ENCODE measurements at places on chromosomes 3 and 15.

DNA sequence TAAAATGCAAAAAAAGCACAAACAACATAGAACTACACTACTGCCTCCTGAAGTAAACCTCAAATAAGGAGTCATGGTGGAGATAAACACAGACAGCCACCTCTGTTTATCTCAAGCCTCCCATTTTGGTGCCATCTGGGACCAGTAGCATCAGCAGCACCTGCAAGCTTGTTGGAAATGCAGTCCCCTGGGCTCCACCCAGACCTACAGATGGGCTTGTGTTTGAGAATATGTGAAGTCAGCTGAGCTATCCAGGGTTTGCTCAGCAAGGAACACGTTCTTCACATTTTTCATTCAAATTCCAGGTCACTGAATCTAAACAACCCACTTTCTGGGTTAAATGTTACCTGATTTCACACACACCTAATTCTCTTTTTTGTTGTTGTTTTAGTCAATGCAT is 45.5 kb downstream of the RASGRF1 start:
- no peak for DNase-seq

GRCh38 chr3:119973018-119973646 is 121.1 kb downstream of the GSK3B start:
- no peak for DNase-seq

GRCh38 chr15:71649894-71650293 is 160.5 kb upstream of the NR2E3 start:
- no peak for DNase-seq

DNA sequence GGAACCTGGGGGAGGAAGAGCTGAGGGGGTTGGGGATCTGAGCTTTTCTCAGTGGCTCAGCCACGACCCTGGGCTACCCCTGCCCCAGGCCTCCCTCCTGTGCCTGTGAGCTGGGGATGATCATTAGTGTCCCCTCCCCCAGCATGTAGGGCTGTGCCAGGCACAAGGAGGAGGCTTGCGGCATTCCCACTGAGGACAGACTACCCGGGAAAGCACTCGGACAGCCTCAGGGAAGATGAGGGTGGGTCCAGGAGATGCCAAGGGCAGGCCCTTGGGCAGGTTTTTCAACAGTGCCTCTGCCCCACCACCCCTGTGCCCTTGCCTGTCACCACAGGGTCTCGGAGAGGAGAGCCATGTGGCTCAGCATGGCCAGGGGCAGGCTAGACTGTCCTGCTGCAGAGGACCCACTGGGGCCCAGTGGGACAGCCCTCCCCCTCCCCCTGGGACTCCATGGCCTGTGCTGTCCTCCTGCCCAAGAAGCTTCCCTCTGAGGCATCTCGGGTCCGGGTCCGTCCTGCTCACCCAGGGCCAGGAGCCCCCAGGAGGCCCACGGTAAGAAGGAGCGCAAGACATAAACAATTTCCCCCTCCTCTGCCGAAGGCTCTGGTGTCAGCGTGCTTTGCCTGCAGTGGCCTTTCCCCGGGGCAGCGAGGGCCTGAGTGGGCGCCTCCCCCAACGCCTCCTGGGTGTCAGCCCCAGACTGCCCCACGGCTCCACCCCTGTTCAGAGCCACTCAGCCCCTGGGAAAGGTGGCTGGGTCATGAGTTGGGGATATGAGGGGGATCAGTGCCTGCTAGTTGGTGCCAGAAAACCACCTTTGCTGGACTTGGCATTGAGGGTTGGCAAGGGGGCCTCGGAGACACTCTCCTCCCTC is 192.5 kb downstream of the GOLGA6L6 start:
- no peak for DNase-seq

GRCh38 chr15:82832601-82833361 is 23.4 kb downstream of the WHAMM start:
- DNase-seq: no peak

- no peak for DNase-seq
Measured at GRCh38 chr3:44722103-44722401, 7.4 kb upstream of the ZNF501 start.

DNA sequence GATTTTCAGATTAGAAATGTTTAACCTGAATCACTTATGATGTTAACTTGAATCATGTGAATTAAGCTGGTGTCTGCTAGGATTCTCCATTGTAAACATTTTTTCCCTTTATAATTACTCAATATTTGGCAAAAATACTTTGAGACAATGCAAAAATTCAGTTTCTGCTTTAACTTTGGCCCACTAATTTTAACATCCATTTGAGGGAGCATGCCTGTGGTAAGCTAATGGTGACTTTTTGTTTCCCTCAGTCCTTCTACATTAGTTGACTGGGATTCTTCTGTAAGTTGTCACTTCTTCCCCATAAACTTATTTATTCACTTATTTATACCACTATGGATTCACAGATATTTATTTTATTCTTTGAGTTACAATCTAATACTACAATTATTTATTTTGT is 59.3 kb downstream of the PIK3R4 start:
- DNase-seq: no peak

DNA sequence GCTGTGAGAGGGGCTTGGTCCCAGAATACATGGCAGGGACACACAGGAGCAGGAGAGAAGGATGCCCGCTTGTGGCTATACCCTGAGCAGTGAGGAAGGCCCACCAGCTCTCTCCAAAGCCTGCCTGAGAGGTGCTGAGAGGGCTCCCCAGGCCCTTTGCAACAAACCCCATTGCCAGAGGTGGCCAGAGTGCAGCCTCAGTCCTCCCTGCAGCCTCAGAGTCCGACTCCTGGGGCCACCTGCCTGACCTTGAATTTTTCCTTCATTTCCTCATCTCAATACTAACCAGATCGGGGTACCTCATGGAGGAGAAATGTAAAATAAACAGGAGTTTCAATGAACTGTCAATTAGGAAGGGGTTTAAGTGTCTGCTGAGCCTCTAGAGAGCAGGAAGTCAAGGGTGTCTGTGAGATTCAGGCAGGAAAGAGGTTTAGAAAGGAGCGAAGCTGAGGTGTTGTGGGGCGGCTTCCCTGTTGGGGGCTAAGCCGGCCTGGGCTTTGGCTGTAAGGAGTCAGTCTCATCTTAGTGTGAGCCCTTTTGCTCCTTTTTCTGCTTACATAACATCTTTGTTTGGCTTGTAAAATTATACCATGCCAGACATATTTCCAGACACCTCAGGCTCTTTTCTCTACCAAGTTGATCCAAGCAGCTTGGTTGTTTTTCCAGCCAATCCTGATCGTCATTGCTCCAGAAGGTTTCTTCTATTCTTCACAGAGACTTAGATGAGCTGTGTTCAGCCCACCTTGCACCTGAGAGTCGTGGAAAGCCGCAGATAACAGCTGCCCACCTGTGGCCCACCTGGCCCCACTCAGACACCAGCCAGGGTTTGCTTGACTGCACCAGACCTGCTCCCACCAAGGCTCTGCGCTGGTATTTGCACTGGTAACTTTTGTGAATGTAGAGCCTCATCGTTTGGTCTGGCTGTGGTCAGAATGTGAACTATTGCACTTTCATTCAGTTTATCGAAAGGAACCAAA is 36.7 kb downstream of the CMTM7 start:
- no peak for DNase-seq

DNA sequence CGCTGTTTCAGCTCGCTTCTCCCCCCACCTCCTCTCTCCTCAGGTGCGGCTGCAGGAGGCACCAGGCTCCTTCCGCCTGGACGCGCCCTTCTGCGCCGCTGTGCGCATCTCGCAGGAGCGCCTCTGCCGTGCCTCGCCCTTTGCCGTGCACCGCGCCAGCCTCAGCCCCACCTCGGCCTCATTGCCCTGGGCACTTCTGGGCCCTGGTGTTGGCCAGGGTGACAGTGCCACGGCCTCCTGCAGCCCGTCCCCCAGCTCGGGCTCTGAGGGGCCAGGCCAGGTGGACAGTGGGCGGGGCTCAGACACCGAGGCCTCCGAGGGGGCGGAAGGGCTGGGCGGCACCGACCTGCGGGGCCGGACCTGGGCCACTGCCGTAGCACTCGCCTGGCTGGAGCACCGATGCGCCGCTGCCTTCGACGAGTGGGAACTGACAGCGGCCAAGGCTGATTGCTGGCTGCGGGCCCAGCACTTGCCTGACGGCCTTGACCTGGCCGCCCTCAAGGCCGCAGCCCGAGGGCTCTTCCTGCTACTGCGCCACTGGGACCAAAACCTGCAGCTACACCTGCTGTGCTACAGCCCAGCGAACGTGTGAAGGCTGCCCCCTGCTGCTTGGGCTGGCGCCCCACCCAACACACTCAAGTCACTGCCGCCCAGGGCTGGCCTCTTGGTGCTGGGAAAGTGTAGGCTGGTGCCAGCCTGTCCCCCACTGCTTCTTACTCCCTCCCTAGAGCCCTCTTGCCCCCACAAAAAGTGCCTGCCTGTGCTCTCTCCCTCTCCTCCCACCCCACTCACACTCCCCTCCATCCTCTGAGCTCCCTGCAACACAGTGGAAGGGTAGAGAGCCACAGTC is 7.1 kb downstream of the ALG3 start:
- DNase-seq: no peak

GRCh38 chr3:51942603-51943450 is 664 bp downstream of the PARP3 start:
- no peak for DNase-seq

DNA sequence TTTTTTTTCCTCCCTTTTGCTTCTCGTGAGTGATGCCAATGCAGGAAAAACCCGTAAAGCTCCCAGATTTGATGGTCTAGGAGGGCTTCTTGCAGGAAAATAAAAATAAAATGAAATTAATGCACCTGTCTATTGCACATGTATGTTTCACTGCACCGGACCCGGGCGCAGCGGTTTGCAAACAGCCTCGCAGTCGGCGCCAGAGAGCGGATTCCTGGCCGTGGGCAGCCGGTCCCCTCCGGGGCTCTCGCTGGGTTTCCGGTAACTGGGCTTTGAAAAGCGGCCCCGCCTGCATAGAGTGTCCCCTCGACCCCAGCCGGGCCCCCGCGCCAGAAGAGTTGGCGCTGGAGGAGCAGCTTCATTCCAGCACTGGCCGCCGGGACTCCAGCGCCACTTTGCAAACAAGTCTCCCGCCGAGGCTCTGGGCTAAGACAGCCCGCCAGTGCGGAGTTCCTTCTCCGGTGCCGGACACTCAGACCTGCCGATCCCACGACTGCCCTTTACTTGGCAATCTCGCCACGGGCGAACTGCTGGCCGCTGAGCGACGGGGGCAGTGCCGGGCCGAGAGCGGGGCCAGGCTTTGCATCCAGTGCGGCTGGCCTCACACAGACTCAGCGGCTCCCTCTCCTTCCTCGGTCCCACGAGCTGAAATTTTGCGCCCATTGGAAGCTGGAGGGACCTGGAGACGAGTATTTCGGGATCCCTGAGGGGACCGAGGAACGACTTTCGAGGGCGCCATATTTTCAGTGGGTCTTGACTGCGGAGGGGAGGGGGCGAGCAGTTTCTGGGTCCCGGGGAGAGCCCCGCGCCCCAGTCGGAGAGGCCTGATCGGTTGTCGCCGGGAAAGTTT is 225.9 kb upstream of the C2CD4B start:
- no peak for DNase-seq

GRCh38 chr3:120648290-120648689 is 33.7 kb downstream of the HGD start:
- no peak for DNase-seq

DNA sequence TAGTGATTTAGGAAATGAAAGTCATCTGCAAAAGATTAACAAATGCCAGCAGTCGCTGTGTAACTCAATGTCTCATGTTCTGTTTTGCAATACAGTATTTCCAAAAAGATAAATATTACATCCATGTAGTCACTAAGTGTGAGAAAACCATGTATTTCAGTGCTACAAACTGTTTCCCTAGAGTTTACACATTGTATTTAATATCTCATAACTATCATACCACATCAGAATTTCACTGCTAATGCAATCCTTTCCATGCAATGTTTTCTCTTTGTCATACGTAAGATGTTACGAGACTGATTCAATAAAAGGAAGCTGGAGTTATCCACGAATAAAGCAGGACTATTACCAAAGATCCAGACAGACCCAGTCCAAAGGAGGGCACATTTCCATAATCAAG is 269.4 kb downstream of the GBE1 start:
- DNase-seq: no peak

GRCh38 chr3:7504886-7505775 is 644.2 kb downstream of the GRM7 start:
- no peak for DNase-seq

All from CMK (cell line).